Fibroblast of villous mesenchyme (primary cell): ENCODE measurements at places on chromosomes 11 and 22. TPM values are rescaled to one million over a fixed set of nuclear protein-coding genes. Genes with fewer than 3 reads are reported as not detected.

BACE1 gene
- 28.0 and 31.5 TPM in 2 replicates for total RNA-seq

DRD4 gene
- not detected in 2 replicates for total RNA-seq

DNA sequence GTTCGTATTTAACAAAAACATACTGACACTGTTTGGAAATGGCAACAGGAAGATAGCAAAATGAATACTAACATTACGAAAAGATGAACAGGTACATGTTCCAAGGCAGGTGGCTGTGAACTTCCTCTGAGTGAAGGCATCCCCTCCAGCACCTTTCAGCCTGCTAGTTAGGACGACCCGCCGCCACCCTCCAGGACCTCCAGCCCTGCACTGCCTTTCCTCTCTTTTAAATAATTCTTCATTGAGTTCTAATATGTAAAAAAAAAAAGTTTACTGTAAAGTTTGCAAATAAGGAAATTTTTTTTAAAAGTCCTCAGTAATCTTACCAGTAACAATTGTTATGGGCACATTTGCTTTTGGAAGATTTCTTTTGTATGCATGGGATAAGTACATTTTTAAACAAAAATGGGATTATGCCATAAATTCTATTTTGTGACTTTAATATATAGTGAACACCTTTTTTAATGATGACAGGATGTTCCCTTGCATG lies 6.0 kb downstream of the NEAT1 start:
- DNase-seq = no peak

DNA sequence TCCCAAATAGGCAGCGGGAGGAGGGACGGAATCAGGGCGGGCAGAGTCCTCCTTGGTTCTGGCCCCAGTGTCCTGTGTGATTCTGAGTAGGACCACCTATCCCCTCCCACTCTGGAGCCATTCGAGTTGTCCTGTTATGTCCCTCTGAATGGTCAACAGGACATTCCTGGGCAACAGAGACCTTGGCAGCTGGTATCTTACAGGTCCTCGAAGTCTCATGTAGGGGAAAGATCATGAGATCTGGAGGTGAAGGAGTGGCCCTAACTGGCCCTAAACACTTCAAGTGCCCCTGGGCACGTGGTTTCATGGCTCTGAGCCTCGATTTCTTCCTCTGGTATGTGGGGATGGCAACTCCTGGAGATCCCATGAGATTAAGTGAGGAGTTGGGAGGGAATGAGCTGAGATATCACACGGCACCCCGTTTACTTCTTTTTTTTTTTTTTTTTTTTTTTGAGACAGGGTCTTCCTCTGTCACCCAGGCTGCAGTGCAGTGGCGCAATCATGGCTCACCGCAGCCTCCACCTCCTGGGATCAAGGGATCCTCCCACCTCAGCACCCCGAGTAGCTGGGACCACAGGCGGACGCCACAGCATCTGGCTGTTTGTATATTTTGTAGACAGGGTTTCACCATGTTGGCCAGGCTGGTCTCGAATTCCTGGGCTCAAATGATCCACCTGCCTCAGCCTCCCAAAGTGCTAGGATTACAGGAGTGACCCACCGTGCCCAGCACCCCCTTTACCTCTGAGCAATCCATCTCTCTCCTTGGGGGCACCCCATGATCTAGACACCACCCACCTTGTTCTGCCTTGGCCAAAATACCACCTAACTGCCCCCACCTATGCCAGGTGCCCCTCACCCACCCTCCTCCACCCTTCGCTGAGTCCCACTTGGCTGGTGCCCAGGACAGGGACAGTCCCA lies 6.8 kb downstream of the LIF start:
- no peak for DNase-seq

GRCh38 chr11:32029721-32030120 lies 61.2 kb upstream of the RCN1 start:
- no peak for DNase-seq
